Esophagus muscularis mucosa (tissue), 4 donors: ENCODE measurements at places on chromosomes 6 and 20. TPM values are rescaled to one million over a fixed set of nuclear protein-coding genes. Genes with fewer than 3 reads are reported as not detected.
A peak's percentile ranks its signal among the peaks of the same experiment; 100 is the strongest.

PGC gene
- 1.1 TPM for total RNA-seq

- H3K27me3 ChIP-seq = no peaks in the 10 kb centered on the region
- DNase-seq = peak; percentile 91
- no peak overlapping the region for H3K4me3 ChIP-seq
- H3K27ac ChIP-seq = no peak overlapping the region
- peaks cover 12% of the 10 kb centered on the region for H3K4me1 ChIP-seq
- H3K36me3 ChIP-seq = no peaks in the 10 kb centered on the region
These were observed 67.7 kb downstream of the SYCP2L start for GRCh38 chr6:10954590-10955010.

TRIM15 gene
- total RNA-seq = not detected

DNA sequence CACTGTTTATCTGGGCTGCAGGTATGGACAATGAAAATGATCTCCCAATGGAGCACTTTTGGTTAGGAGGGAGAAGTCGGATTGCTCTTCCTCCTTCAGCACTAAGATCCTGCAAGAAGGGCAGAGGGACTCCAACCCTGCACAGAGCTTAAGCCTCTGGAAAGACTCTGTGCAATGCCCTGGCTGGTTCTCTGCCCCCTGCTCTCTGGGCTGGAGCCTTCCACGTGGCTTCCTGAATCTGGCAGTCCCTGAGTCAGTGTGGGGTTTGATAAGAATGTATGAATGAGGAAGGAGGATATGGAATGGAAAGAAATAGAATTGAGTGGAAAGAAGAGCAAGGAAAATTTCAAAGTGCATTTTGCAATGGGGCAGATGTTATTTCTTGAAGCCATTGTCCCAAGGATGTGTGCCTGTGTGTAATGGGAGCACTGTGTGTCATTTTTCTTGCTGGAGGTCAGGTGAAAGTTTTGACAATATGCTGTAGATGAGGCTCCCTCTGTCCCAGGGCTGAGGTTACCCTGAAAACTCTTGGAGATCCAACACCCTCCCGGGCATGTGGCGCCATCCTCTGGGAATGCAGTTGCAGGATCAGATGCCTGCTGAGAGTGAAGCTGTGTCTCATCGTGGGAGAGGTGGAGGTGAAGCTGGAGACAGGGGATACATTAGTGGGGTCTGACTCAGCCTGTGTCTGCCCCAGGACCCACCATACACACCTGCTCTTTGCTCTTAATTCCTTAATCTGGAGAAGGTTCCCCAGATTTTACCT is 16.3 kb upstream of the CST9L start:
- peak; percentile 60 for DNase-seq
- no peak overlapping the region for H3K27ac ChIP-seq
- H3K27me3 ChIP-seq = no peaks in the 10 kb centered on the region

ADGRF5 gene
- total RNA-seq = 24.5 TPM

LTB gene
- not detected for total RNA-seq

CCN5 gene
- total RNA-seq = 488 TPM

GRCh38 chr6:47457370-47457769 is 20.2 kb upstream of the CD2AP start:
- H3K27ac ChIP-seq = no peak overlapping the region
- H3K4me1 ChIP-seq = no peaks in the 10 kb centered on the region

DNA sequence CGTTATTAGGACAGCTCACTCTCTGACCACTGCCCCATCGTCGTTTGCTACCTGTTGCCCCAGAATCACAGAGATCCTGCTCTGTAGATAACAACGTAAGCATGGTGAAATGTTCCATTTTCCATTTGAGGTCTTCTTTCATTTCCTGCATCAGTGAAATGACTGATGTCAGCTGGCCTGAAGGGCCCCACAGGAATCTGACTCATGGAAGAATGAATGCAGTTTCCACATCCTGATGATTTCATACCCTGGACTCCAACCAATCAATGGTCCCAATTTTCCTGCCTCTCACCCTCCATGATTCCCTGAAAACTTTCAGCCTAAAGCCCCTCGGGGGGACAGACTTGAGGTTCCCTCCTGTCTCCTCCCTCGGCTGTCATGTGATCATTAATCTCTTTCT is 394.4 kb upstream of the CDH4 start:
- no peak overlapping the region for H3K27ac ChIP-seq
- no peak for DNase-seq
- no peaks in the 10 kb centered on the region for H3K4me1 ChIP-seq
- no peaks in the 10 kb centered on the region for H3K27me3 ChIP-seq
- H3K36me3 ChIP-seq = no peaks in the 10 kb centered on the region
